Smooth muscle cell of the coronary artery (primary cell): ENCODE measurements at places on chromosomes 13 and 19. TPM values are rescaled to one million over a fixed set of nuclear protein-coding genes. Genes with fewer than 3 reads are reported as not detected.

The ZNF846 gene
- 8.0 and 12.2 TPM in 2 replicates for total RNA-seq

The ACP4 gene
- total RNA-seq, result not detected in 2 replicates

The KCNN4 gene
- total RNA-seq, result 3.4 and 7.5 TPM in 2 replicates

The FFAR3 gene
- total RNA-seq, result not detected in 2 replicates

The CEACAM20 gene
- not detected in 2 replicates for total RNA-seq

The KLHL1 gene
- not detected in 2 replicates for total RNA-seq

The CGB2 gene
- total RNA-seq, result not detected in 2 replicates

The ZNF284 gene
- total RNA-seq, result 2.1 and 3.3 TPM in 2 replicates
